ENCODE measurements at places on chromosomes 7 and 10.
A peak's percentile ranks its signal among the peaks of the same experiment; 100 is the strongest.

DNA sequence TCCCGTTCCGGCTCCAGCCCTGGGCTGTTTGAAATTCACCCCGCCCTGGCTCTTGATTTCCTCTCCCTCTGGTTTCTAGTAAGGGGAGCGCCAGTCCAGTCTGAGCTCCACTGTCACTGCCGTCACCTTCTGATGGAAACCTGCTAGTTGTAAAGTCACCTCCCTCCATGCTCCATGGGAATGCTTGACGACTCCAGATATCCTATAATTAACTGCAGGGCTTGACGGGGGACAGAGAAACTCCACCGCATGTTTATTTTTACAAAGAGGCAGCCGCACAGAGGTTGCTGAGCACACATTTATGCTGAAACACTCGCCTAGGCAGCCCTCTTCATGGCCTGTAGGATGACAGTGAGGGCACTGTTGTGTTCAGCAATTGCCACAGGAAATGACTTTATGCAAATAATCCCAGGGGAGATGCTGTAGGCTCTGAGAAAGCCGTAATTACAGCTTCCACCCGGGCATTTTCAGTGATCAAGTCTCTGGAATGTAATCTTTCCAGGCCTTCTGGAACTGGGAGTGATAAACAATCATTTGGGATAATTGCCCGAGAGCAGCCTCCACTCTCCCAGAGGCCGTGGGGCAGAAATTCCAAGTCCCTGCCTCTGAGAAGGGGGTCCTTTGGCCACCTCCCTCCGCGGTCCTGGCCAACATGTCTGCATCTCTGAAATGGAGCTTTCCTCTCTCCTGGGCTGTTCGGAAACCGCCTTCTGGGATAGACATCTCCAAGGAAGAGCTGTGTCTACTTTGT, 300.5 kb downstream of the KLF6 start:
- DNase-seq, result no peak

GRCh38 chr10:8416192-8416701, 361.8 kb downstream of the GATA3 start:
- no peak for DNase-seq

- no peak for DNase-seq
Observed at GRCh38 chr7:26413007-26413691, 121.5 kb downstream of the SNX10 start.

GRCh38 chr7:92761391-92762097, 74.8 kb downstream of the CDK6 start:
- no peak for DNase-seq

DNA sequence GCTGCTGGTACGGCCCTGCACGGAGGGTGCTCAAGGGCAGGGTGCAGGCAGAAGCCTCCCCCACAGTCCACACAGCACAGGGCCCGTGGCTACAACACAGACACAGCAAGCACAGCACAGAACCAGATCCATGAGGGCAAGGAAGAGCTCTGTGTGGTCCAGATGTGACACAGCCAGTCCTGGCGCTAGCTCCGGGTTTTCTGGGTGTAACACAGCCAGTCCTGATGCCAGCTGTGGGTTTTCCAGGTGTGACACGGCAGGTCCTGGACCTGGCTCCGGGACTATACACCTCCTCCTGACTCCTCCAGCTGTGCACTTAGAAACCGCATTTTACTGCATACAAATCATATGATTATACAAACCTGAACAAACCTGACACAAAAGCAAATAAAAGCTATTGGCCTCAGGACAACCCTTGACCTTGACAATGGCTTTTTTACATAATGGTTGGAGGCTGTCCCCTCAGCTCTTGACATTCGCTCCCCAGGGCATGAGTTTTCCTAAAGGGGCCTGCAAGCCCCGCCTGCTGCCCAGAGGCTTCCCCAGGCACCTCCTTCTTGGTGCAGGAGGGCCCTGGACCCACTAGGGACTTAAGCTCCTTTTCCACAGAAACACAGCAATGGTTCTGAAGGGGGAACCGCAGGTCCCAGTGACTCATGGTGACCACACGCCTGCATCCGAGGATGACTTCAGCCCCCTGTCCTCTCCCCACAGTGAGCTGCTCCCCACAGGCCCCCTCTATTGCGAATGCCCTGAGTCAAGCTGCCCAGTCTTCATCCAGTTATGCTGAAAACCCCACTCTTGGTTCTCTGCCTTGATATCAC, 209.6 kb downstream of the PTPRN2 start:
- no peak for DNase-seq

DNA sequence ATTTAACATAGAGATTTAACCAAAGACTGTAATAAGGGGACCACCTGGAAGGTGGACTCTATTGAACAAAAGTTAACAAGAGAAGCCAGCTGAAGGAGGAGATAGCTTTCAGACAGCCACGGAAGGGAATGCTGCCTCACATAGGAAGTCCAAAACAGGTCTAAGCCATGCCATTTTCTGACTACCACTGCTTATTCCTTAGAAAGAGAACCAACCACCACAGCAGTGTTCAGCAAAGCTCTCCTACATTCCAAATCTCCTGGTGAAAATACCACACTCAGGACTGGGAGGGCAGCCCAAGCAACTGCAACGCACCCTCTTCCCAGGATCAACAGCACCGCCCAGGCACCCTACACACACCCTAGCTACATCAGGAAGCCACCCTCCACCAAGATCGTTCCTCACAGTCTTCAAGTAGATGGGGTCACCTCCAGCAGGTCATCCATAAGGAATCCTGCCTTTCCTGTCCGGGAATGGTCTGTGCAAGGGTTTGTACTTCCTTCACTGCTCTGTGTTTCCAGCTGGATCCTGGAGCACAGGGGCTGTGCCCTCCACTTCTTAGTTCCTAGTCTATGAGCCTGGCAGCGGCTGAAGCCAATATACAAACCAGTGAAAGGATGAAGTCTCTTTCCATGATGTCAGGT, 2.5 kb downstream of the KIAA1549 start:
- no peak for DNase-seq

- no peak for DNase-seq
Observed at GRCh38 chr7:30986738-30987137, 23.0 kb downstream of the GHRHR start.

DNA sequence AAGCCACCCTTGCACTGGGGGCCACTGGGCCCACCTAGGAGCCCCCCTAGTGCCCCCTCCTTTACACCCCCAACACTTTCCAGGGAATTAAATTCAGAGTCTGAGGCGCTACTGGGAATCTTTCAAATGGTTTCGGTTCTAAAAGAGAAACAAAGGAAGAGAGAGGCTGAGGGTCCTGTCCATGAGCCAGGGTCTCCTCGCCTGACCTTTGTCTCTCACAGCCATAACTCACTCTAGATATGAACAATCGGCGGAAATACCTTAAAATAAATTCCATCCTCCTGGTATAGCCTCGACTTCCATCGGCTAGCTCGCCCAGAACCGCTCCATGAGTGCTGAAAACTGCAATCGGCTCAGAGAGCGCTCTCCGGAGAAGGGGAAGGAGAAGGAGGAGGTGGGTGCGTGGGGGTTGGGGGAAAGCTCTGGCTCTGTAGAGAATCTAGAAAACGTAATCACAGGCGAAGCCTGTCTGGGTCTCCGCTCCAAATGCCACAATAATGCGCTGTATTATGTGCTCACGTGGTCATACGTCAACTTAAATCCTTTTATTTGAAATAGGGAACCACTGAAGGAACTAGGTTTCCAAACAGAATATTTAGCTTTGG, 12.6 kb downstream of the HOXA4 start:
- DNase-seq, result peak; percentile 59

DNA sequence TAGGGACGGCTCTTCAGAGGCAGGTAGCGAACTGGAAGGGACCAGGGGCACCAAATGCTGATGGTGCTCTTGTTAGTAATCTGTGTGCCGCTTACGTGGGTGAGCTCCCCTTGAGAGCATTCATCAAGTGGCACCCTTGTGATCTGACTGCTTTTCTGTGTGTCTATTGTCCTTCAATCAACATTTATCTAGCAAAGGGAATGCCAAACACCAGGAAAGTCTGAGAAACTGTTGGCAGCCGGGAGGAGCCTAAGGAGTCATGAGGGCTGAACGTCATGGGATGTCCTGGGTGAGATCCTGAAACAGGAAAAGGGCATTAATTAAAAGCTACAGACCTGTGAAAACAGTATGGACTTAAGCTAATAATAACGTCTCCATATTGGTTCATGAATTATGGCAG, 733.1 kb downstream of the TYW1 start:
- DNase-seq, result no peak

DNA sequence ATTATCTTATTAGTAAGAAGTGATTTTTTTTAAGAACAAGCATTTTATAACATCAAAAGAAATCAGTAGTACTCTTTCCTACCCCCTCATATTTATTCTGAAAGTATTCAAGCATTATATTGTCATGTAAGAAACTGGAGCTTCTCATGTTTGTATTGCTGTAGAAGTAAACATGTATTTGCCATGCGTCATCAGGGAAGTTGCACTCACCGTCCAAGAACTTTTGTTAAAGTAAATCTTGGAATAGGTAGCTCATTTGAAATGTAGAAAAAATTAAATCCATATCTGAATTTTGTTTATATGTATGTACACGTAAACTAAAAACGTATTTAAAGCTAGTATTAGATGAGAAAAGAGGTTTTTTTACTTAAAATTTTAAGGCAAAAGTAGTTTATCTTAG, 96.8 kb downstream of the PTEN start:
- DNase-seq, result no peak

DNA sequence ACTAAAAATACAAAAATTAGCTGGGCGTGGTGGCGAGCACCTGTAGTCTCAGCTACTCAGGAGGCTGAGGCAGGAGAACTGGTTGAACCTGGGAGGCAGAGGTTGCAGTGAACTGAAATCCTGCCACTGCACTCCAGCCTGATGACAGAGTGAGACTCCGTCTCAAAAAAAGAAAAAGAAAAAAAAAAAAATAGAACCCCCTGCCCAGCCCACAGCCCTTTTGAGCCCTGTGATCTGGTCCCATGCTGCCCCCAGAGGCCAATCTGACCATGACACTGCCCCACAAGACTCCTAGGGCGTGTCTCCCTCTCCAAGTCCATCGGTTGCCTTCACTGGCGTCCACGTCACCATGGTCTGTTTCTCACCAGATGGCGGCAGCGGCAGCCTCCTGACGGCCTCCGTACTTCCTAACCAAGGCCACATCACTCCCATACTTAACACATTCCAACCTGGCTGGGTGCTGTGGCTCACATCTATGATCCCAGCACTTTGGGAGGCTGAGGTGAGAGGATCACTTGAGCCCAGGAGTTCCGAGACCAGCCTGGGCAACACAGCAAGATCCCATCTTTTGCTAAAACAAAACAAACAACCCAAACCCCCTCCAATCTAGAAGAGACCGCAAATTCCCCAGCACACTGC, 18.0 kb downstream of the STX1A start:
- peak; percentile 56 for DNase-seq

Data from adrenal gland (tissue), 19 donors.